ENCODE measurements at places on chromosomes 1 and 21.

DNA sequence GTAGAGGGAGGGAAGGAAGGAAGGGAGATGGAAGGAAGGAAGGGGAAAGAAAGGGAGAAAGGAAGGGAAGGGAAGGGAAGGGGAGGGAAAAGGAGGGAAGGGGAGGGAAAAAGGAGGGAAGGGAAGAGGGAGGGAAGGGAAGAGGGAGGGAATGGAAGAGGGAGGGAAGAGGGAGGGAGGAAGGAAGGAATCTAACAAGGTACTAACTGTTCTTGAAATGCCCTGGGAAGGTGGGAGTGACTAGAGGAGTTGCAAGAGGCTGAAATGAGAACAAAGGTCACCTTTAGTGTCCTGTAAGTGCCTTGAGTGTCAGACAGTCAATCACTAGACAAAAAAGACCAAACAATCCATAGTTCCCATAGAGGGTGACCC lies 2.3 kb upstream of the ATP2B4 start:
- no peak for DNase-seq

GRCh38 chr1:201011616-201012015 lies 11.9 kb downstream of the KIF21B start:
- DNase-seq = no peak

GRCh38 chr1:208189716-208190115 lies 54.5 kb downstream of the PLXNA2 start:
- no peak for DNase-seq

DNA sequence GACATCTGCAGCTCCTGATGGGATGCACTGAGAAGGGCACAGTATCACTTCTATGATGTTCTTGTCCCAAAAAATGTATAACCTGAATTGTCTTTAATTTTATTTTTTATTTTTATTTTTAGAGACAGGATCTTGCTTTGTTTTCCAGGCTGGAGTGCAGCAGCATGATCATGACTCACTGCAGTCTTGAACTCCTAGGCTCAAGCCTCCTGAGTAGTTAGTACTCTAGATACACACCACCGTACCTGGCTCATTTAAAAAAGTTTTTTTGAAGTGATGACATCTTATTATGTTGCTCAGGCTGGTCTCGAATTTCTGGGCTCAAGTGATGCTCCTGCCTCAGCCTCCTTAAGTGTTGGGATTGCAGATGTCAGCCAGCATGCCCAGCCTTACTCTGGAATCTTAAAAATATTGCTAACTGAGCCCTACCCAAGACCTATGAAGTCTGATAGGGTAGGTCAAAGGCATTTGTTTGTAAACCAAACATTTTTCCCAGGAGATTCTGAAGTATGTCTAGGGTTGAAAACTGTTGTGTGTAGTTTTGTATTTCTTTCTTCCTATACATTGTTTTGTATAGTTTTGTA lies 68.9 kb downstream of the ATF6 start:
- DNase-seq = no peak

DNA sequence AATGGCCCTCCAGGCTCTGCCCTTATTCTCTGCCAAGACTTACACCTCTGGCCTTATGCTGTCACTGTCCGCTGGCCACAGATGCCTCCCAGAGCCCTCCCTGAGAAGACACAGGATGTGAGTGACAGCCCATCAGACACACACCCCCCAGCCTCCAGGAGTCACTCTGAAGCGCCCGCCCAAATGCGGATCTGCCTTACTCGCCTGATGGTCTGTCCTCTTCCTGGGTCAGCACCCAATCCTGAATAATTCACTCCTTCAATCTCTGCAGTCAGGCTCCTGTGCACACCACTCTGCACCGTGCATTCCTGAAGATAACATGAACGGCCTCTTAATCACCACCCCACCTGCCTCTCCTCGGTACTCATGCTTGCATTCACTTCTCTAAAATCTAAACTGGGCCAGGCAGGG lies 14.7 kb downstream of the CLSTN1 start:
- DNase-seq = no peak

- DNase-seq = no peak
Observed at GRCh38 chr1:147567594-147568381, 26.5 kb downstream of the BCL9 start.
